T47D (cell line): ENCODE measurements at places on chromosomes 4 and X.

DNA sequence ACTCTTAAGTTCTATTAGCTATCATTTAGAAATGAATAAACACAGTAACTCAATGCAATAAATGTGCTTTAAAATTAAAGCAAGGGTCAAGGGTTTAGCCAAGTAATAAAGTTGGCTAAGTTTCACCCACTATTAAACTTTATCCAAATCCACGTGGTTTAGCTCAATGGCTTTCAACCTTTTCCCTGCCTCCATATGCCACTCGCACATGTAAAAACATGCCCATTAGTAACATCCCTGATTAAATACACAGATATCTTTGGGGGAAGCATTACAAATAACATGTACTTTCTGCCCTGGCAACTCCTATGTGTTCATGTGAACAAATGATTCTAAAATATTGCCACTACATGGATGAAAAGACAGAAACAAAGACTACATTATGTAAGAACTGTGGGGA lies 130.8 kb downstream of the ZAR1 start:
- no peak for DNase-seq

GRCh38 chr4:112411781-112412550 lies 104.0 kb downstream of the NEUROG2 start:
- DNase-seq = no peak

- DNase-seq = no peak
Observed at GRCh38 chrX:155134255-155134654, 62.9 kb downstream of the BRCC3 start.

GRCh38 chr4:118989098-118990080 lies 100.7 kb downstream of the SYNPO2 start:
- DNase-seq = no peak

DNA sequence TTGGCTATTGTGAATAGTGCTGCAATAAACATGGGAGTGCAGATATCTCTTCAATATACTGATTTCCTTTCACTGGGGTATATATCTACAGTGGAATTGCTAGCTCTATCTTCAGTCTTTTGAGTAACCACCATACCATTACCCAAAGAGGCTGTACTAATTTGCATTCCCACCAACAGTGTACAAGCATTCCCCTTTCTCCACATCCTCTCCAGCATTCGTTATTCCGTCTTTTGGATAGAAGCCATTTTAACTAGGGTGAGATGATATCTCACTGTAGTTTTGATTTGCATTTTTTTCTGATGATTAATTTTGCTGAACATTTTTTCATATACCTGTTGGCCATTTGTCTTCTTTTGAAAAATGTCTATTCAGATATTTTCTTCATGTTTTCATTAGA lies 110.3 kb downstream of the PRDM5 start:
- DNase-seq = no peak

- no peak for DNase-seq
Observed at GRCh38 chrX:110248578-110248977, 69.3 kb downstream of the AMMECR1 start.

- peak; percentile 1 for DNase-seq
Observed at GRCh38 chrX:135596495-135596894, 76.0 kb downstream of the INTS6L start.

DNA sequence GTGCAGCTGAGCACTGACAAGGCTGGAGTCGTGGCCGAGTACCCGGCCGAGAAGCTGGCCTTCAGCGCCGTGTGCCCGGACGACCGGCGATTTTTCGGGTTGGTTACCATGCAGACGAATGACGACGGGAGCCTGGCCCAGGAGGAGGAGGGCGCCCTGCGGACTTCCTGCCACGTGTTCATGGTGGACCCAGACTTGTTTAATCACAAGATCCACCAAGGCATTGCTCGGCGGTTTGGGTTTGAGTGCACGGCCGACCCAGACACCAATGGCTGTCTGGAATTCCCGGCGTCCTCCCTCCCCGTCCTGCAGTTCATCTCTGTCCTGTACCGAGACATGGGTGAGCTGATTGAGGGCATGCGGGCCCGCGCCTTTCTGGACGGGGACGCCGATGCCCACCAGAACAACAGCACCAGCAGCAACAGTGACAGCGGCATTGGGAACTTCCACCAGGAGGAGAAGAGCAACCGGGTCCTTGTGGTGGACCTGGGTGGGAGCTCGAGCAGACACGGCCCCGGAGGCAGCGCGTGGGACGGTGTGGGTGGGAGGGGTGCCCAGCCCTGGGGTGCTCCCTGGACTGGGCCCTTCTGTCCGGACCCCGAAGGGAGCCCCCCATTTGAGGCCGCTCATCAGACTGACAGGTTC lies 24.3 kb downstream of the RGS12 start:
- DNase-seq = no peak

GRCh38 chr4:62881901-62882300 lies 1527.3 kb downstream of the TECRL start:
- DNase-seq = no peak

- DNase-seq = no peak
Observed at GRCh38 chr4:15348236-15348635, 79.6 kb upstream of the C1QTNF7 start.

DNA sequence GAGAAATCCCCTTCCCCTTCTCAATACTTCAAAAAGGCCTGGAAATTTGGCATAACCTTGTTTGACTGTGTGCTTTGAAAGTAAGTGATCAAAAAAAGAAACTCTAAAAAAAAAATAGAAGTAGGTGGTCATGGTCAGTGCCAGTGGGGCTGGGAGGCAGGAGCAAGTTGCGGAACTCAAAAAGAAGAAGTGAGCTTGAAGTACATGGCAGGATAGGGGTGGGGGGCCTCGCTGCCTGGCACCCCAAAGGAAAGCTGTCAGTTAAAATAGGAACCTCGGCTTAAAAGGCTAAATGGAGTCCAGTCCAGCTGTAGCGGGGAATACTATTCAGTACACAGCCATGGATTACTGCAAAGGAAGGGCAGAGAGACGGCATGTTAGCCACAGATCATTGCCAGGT lies 12.2 kb upstream of the NKRF start:
- DNase-seq = no peak

DNA sequence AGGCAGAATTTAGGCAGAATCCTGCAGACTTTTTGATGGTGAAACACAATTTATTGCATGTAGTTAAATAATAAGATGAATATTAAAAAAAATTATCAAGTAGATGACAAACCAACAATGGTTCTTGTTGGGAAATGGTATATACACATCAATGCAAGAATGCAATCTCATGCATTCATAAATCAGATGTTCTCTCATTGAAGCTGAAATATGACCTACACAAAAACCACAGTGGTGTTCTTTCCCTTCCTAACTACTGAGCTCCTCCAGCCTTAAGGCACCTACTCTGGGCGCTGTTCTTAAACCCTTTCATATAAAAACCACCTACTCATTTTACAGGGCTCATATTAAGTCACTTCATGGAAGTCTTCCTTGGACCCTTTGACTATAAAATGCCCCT lies 64.1 kb downstream of the ANTXR2 start:
- DNase-seq = no peak

- DNase-seq = no peak
Observed at GRCh38 chr4:113540859-113541258, 220.7 kb downstream of the CAMK2D start.

DNA sequence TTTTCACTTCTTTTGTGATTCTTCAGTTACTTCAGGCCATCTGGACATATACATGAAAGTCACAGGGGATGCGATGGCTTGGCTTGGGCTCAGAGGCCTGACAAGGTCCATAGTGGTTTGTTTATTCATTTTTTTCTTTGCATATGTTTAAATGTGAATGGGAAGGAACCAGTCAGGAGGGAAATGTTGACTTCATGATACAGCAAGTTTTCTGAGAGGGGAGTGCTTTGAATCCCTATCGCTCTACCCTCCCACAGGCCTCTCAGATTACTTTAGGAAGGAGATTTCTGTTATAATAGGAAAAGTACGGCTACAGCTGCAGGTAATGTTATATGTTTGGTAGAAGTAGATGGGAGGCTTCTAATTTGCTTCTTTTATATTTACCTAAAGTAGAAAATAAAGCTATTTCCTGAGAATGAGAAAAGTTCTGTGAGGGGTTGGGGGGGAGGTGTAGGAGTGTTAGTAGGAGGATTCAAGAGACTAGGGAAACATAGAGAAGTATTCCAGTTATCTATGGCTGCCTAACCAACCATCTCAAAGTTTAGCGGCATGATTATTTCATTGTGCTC lies 322.9 kb downstream of the RAPGEF2 start:
- no peak for DNase-seq

GRCh38 chr4:163865010-163865409 lies 370.5 kb downstream of the TMA16 start:
- DNase-seq = no peak

- DNase-seq = no peak
Observed at GRCh38 chr4:165380805-165381204, 2.0 kb downstream of the CPE start.

GRCh38 chrX:17987783-17988182 lies 126.7 kb upstream of the RAI2 start:
- no peak for DNase-seq

DNA sequence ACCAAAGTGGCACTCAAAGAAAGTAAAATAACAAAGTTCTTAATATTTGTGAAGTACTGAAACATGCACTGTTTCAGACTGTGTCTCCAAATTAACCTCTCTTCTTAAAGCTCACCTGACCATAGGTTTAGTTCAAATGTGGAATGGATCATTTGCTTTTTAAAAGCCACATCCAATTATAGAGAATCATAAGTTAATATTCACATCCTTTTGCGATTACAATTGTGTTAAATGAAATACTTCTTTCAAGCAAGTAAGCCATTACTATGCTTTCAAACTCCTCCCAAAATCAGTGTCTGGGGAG lies 95.3 kb upstream of the PTPN13 start:
- DNase-seq = no peak

DNA sequence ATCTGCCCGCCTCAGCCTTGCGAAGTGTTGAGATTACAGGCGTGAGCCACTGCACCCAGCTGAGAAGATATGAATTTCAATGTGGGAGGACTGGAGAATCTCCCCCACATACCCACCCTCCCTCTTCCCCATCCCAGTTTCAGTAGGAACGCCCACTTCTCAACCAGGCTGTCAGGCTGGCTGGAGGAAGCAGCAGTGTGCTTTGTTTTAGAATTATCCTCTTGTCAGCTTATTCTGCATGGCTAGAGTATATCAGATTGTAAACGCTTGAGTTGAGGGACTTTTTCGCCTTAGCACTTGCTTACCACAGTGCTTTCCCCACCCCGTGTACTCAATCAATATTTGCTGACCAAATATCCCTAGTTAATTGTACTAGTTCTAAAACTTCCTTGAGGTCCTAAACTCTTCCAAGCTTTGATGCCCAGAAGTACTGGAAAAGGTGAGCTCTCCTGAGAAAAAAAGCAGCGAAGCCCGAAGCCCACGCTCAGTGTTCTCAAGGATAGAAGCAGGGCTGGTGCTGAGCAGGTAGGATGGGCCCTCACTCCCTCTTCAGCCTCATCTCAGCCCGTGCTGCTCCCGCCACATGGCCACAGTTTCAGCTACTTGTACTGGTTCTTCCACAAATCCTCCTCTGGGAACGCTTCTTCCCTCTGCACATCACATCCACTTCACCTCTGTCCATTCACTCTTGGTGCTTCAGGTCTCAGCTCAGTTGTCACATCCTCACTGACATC lies 7.3 kb upstream of the ARHGAP10 start:
- no peak for DNase-seq

GRCh38 chr4:149638073-149638472 lies 177.6 kb downstream of the IQCM start:
- DNase-seq = no peak

DNA sequence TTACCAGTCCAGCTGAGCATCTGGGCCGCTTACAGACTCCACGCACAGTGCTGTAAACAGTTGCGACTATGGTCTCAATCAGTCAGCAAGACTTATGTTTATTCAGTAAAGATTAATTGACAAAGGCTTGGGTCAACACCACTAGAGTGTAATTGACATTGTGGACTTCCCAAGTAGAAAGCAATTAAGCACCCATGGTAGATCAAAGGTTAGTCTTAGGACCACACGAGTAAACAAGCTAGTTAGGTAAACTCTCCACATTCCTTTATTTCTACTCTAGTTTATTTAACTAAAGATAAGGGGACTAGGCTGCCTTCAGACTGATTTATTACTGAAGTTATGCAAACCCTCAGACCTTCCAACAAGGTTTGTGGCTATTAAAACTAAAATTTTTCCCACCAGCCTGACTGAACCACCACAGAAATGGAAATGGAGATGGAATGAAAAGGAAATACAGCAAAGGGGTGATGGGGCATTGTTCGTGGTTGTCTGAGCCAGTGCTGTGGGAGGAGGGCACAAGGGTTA lies 44.2 kb downstream of the MTHFD2L start:
- DNase-seq = no peak

GRCh38 chr4:176036585-176037205 lies 28.9 kb upstream of the WDR17 start:
- DNase-seq = no peak

- no peak for DNase-seq
Observed at GRCh38 chr4:82421796-82422560, 8.3 kb downstream of the HNRNPDL start.

DNA sequence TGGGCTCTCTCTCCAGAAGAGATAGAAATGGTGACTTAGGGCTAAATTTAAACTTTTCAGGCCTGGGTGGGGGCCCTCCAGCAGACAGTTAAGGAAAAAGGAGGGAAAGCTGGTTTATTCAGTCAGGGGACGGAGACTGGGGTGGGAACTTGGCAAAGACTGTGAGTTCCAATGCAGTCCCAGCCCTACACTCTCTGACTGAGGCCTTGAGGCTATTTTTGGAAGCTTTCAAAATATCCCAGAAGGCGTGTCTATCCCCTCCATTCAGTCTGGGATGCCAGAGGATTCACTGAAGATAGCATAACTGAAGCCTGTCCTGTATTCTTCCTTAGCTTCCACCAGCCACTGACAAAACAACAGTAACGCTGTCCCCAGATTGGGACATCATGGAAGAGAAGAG lies 32.1 kb upstream of the MSN start:
- no peak for DNase-seq

- no peak for DNase-seq
Observed at GRCh38 chr4:81606801-81607501, 135.2 kb upstream of the RASGEF1B start.

DNA sequence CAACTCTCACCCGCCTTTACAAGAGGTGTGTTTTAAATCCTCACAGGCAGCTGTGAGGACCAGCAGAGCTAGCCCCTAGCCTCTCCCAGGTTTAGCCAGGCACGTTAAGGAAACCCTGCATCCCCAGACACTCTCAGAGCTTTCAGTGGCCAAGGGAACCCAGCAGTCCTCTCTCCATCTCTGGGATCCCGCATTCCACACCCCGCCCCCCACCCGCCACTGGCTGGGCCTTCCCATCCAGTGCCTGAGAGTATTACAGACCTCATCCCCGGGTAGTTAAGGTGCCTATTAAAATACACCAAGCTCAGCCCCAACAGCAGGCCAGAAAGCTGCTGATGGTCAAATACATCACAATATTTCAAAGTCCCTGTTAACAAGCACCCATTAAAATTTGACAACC lies 256.2 kb downstream of the BCOR start:
- no peak for DNase-seq

DNA sequence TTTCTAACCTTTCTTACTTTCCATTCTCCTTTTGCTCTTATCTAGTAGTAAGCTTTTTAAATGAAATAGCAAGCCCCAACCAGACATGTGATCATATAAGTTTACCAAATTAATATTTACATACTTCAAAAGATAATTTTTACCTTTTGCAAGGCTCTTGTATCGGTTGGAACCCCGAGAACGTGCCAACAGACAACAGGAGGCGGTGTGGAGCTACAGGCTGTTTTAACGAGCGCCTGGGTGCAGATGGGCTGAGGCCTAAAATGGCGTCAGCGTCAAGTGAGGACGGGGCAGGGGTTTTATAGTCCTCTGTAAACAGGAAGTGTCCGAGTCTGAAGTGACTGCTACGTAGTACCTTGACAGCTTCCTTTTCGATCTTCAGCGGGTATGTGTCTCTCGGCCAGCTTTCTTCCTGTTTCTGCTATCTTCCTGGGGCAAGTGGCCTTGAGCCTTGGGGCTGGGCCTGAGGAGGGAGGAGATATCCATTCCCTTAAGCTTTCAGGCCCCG lies 342.7 kb downstream of the GALNTL6 start:
- DNase-seq = no peak
